A172 (cell line): ENCODE measurements at places on chromosomes 13 and 19. TPM values are rescaled to one million over a fixed set of nuclear protein-coding genes. Genes with fewer than 3 reads are reported as not detected.

- no peak for DNase-seq
Observed at GRCh38 chr13:109605846-109606245, 180.5 kb downstream of the IRS2 start.

DNA sequence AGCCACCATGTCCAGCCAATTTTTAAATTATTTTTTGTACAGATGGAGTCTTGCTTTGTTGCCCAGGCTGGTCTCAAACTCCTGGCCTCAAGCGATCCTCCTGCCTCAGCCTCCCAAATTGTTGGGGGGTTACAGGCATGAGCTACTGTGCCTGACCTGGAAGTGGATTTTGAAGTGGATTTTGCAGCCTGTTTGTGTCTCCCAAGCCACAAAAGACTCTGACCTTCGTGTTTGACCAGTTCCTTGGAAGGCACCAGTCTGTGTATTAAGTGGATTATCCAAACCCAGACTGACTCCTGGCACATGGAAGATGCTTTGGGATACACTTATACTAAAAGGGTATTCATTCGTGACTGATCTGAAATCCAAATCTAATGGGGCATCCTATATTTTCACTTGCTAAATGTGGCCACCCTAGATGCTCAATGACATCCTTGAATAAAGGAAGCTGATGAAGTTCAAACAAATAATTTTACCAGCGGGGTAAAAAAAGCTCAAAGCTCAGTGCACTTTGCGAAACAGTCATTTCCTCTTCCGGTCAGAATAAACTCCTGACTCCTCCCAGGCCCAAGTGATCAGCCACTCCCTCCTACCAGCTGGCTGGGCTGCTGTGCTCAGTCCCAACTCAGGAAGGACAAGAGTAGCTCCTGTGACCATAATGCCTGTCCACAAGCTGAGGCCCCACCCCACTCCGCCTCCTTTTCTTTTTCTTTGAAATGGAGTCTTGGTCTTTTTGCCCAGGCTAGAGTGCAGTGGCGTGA, 32.6 kb upstream of the GATAD2A start:
- peak; percentile 88 for DNase-seq

The ZNF772 gene
- total RNA-seq, result 7.4 and 9.0 TPM in 2 replicates

DNA sequence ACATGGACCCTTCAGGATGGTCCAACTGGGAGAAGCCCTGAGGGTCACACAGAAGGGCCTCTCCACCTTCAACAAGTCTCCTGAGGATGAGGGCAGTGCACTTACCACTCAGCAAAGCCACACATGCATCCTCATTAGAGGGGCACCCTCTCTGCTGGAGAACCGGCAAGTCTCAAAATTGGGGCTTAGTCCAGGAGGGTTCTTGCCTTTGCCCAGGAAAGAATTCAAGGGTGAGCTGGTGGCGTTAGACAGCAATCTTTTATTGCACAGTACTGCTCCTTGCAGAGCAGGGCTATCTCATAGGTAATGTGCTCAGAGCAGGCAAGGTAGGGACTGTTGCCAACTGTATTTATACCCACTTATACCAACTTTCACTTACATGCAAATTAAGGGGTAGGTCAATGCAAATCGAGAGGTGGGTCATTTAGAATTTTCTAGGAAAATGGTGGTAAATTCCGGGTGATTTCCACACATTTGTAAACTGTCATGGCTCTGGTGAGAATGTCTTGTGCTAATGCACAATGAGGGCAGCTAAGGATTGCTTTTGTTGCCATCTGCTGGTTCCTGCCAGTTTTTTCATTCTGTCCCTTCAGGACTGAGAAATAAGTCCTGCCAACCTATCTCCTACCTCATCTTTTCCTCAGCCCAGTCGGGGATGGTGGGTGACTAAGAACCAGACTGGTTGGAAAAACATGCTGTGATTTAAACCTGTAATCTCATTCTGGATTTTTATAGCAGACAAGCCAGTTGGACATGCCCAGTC, 27.8 kb upstream of the IGSF23 start:
- peak; percentile 54 for DNase-seq

The CLEC17A gene
- total RNA-seq, result not detected in 2 replicates

DNA sequence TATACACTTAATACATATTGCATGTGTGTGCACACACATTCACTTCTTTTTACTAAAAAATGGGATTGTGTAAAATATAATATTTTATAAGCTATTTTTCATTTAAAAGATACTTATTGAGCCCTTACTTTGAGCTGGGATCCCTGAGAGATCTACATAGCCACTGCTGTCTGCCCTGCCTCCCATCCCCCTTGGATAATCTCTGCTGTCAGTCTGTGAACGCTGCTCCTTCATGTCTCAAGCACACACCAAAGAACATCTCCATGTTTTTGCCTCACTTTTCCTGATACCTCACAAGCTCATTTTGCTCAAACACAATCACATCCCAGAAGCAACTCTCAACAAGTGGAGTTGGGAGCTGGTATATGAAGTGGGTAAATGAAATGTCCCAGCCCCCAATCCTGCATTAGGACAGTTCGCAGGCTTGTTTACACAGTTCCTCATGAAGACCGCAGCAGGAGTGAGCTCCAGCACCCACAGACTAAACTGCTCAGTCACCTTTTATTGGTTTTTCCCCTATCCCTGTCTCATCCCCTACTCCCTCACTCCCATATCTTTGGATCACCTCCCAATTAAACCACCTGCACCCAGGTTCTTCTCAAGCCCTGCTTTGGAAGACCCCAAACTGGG, 108.3 kb upstream of the FRY start:
- no peak for DNase-seq

The IGFL2 gene
- total RNA-seq, result not detected in 2 replicates

- DNase-seq, result no peak
Observed at GRCh38 chr19:58305932-58306323, 751 bp downstream of the ERVK3-1 start.

The LGALS4 gene
- not detected in 2 replicates for total RNA-seq

DNA sequence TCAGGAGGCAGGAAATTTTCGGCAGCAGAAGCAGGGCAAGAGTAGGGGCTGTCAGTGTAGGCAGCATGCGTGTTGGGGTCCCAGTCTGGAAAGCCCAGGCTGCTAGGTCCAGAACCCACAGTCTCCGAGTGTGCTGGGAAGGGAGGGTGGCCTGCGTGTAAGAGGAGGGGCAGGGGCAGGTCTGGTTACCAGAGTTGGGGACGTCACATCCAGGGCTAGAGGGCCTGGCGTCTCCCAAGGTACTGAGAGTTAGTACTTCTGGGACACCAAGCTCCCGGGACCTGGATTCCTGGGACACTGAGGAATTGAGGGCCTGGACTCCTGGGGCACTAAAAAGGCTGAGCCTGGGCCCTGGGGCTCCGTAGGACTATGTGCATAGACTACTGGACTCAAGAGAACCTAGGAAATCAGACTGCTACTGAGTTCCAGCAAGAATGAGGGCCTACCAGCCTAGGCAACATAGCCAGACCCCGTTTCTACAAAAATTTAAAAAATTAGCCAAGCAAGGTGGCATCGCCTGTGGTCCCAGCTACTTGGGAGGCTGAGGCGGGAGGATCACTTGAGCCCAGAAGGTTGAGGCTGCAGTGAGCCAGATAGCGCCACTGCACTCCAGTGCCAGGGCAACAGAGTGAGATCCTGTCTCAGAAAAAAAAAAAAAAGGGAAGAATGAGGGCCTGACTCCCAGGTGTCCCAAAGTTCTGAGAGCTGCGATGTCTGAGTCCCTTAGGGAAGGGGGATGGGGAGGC, 2.5 kb downstream of the NFKBID start:
- DNase-seq, result no peak

DNA sequence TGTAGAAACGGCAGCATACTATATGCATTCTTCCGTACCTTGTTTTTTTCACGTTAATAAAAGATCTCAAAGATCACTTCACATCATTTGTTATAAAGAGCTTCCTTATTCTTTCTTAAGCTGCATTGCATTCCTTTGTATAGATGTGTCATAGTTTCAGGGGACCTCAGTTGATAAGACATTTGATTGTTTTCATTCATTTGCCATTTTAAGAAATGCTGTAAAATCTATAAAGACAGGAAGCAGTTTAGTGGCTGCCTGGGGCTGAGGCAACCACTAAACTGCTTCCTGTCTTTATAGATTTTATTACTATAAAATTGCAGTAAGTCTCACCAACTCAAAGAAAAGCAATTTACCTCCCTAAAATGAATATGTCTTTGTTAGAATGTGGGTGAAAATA, 59.4 kb downstream of the ZDHHC20 start:
- DNase-seq, result peak; percentile 35

- no peak for DNase-seq
Observed at GRCh38 chr13:48574041-48574796, 41.3 kb upstream of the RCBTB2 start.

The ZNF66 gene
- total RNA-seq, result 1.3 and 1.5 TPM in 2 replicates
